ENCODE measurements at places on chromosomes 2 and 18.
A peak's percentile ranks its signal among the peaks of the same experiment; 100 is the strongest.

- DNase-seq = no peak
These were observed 6.2 kb upstream of the EFR3B start for GRCh38 chr2:25035537-25036220.

- no peak for DNase-seq
These were observed 798 bp downstream of the TANC1 start for GRCh38 chr2:158969162-158969714.

- DNase-seq = peak; percentile 24
These were observed 11.2 kb downstream of the KIAA2012 start for GRCh38 chr2:202084265-202084664.

DNA sequence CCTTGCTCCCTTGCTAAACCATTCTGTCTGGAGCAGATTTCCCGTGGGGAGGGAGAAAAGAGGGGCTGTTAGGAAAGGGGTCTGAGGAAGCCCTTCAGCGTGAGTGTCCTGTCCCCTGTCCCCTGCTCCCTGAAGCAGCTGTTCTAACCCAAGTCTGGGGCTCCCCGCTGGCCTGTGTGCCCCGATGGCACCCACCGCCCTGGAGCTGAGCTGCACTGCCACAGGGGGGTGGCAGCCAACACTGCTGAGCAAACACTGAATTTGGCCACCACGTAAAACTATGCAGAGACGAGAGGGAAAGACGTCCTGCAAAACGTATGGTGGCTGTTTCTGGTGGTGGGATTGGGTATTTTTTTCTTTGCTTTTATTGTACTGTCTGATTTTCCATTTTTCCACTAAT lies 17.9 kb downstream of the KCNG2 start:
- no peak for DNase-seq

DNA sequence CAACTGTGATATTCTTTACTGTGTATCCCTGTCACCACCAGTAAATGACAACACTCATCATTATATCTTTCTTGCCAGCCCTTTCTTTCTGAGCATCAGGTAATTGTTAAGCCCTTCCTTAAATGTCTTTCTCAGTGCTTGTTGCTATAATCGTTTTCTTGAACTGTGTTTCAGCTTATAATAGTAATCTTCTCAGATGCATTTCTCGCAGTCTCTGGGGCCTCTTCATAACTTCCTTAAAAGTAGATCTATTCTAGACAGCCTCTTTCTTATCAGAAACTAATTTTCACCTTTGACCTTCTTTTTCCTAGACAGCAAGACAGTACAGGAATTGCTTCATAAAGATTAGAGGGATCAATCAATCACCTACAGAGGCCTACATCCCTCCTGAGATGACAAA lies 648.1 kb downstream of the CPS1 start:
- no peak for DNase-seq

- DNase-seq = no peak
These were observed 2.7 kb downstream of the TUBB6 start for GRCh38 chr18:12310762-12311161.

- no peak for DNase-seq
These were observed 61.8 kb upstream of the VPS54 start for GRCh38 chr2:64081046-64081445.

- DNase-seq = no peak
These were observed 42.3 kb downstream of the SULT1C2 start for GRCh38 chr2:108330979-108331378.

DNA sequence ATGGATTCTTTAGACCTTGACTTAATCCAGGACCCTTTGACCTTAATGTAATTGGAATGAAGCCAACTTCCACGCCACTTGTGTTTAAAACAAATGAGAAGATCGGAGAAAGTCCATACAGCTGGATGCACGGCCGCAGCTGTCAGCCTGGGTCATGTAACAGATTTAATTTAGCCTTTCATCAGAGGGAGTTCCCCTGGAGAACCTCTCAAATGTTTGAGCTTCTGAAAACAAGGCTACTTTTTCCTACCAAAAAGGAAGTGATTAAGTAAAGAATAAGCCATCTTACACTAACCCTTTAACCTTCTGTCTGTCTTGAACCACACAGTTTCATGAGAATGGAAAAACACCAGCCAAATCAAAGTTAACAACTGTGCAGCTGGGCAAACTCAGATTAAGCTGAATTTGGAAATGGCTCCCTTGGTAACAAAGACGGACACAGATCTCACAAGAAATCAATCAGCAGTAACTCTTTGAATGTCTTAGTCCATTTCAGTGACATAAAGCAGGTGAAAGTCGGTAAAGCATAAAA lies 103.6 kb downstream of the DOCK10 start:
- DNase-seq = no peak

- no peak for DNase-seq
These were observed 198.8 kb downstream of the PDE1A start for GRCh38 chr2:182228073-182228473.

DNA sequence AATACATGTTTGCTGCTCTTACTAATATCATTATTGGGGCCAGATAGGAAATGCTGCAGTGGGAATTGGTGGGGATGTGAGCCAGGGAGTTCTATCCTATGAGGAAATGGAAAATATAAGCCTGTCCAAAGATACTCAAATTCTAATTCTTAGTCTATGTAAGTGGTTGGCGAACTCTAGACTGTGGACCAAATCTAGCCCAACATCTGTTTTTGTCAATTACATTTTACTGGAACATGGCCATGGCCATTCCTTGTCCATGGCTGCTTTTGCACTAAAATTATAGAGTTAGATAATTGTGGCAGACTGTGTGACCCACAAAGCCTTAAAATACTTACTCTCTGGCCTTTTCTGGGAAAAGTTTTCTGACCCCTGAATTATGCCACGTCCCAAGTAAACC lies 113.3 kb downstream of the MGAT5 start:
- no peak for DNase-seq

DNA sequence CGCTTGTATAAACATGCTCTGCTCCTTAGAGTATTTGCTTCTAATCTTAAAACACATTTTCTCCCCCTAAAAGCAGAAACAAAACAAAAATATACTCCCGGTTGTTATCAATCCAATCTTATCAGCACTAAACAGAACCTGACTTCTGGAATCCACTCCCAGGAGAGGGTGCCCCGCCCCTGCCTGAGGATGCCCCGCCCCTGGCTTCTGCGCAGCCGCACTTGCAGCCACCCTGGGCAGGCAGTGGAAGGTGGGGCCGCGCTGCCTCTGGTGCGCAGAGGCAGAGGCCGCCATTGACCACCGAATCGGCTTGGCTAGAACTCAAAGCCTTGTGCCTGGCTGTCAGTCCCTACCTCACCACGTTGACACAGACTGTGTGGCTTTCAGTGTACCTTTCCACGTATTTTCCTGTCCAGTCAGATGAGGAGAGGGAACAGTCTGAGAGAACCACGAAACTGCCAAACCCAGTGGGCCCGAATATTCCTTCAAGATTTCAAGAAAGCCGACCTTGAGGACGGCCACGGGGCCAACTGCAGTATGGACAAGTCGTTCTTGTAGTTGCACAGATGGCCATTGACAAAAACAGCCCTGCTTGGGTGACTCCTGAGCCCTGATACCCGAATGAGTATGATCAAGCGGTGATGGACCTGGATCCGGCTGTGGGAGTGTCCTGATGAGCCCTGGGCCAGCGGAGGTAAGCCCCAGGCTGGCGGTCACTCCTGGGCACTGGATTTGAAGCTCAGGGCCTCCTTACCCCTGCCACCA lies 46.2 kb upstream of the ARHGAP28 start:
- peak; percentile 66 for DNase-seq

DNA sequence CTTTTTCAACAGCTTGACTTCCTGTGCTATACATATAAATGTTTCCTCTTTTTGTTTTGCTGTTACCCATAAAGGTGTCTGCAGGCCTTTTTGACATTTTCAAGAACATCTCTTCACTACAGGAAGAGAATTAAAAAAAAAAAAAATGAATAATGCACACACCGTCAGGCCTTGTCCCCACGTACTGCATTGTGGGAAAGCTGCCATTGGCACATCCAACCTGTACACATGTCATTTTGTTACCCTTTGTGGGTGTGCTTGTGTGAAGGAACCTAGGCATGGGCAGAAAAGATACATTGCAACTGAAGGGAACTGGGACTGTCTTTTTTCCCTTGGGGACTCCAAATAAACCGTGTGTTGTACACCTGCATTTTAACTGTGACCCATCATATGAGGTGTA lies 16.8 kb upstream of the TMEM37 start:
- DNase-seq = no peak

- DNase-seq = no peak
These were observed 2.5 kb downstream of the HTRA2 start for GRCh38 chr2:74532222-74532621.

DNA sequence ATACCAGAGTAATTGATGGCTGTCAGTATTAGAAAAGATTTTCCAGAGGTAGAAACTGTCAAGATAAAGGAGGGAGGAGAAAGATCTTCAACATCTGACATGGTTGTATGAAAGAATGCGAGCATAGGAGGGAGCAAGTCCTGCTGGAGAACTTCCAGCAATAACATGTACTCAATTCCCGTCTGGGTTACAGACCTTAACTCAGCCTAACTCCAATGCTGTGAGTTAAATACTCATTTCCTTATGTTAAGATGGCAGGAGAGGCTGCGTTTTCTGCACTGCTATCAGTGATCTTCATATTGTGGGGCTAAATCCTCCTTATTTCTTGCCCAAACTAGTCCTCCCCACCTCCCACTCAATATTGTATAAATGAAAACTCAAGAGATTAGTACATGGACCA lies 6.7 kb upstream of the CERS6 start:
- no peak for DNase-seq

DNA sequence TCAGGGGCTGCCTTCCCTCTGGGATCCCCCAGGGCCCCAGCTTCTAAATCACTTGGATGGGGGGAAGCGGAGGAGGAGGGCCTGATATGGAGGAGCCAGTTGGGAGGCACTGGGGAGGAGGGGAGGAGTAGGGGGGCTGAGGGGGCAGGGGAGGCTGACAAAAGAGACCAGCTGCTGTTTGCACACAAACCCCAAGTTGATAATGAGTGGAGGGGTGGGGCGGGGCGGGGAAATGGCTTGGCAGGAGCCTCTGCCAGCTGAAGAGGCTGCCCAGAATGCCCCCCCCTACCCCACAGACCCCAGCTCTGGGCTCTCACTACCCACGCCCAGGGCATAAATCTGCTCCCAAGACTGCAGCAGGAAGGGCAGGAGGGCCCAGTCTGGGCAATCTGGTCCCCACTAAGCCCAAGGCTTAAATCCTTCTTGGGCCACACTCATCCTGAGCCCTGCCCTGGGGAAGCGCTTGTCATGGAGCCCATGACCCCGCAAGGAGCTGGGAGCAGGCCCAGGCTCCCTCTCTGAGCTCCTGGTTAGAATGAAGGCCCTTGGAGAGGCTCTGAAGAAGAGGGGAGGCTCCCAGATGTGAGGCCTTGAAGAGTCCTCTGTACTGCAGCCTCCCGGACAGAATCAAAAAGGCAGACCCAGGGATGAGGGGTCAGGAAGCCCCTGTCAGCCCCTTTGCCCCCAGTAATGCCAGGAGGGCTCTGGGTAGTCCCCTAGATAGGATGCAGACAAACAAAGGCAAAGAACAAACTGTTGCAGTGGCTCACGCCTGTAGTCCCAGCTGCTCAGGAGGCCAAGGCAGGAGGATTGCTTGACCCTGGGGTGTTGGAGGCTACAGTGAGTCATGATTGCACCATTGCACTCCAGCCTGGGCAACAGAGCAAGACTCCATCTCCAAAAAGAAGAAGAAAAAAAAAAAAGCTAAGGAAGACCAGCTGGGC lies 24.8 kb upstream of the PTMA start:
- no peak for DNase-seq

- DNase-seq = no peak
These were observed 175.0 kb downstream of the L3MBTL4 start for GRCh38 chr18:6239716-6240115.

DNA sequence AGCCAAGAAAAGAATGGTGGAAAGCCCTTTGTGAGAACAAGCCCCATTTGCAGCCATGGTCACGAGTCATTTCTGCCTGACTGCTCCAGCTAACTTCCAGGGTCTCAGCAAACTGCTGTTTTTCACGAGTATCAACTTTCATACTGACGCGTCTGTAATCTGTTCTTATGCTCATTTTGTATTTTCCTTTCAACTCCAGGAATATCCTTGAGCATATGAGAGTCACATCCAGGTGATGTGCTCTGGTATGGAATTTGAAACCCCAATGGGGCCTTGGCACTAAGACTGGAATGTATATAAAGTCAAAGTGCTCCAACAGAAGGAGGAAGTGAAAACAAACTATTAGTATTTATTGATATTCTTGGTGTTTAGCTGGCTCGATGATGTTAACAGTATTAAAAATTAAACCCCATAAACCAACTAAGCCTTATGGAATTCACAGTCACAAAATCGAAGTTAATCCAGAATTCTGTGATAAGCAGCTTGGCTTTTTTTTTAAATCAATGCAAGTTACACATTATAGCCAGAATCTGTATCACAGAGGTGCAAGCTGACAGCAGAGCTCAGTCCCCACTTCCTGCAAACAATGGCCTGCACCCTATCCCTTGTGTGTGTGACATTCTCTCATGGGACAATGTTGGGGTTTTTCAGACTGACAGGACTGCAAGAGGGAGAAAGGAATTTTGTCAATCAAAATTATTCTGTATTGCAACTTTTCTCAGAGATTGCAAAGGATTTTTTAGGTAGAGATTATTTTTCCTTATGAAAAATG lies 26.1 kb downstream of the SLC14A1 start:
- no peak for DNase-seq

DNA sequence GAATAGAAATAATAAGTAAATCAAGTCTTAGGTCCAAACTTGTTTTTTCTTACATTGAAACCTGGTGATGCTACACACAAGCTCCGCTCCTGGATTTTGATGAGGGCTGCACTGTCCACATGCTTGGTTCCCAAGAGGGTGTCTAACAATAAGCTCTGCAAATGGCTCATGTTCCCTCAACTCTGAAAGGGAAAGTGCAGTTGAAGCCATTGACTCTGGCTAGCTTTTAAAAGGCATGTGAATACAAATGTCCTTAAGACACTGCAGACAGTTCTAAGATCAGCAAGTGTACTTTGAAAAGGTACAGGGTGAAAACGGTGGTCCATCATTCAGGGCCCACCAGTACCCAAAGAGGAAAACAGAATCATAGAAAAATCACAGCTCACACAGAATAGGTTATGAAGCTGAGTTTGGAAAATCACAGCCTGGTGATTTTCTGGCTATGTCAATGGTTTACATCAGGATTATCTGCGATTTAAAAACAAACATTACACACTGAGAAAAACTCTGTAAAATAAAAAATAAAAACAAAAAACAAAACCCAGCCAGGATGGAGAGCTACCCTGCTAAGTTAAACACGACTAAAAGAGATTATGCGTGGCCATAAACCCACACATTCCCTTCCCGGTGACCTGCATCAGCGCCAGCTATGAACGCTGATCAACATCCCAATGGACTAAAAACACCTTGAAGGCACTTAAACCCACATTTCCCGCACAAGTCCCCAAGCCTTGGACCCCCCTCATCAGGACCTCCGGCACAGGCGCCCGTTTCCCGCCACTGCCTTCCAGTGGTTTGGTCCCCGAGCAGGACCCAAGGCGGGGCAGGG lies 554 bp downstream of the PFN4 start:
- no peak for DNase-seq

DNA sequence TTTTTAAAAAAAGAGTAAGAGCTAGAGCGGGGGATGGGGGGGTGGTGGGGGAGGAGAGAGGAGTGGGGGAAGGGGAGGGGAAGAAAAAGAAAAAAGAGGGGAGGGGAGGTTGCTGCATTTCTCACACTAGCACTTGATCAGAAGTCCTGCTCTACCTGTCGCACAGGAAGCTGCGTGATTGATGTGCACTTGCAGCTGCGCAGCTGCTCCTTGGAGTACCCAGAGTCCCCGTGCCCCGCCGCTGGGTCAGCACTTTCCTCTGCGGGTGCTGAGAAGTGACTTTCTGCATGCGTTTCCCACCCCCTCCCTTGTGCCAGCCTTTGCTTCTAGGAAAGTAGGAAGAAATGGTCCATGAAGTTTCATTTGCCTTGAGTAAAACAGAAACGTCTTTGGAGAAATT lies 297.3 kb downstream of the ETAA1 start:
- DNase-seq = peak; percentile 17

Data from WTC11 (cell line).